ENCODE measurements at places on chromosomes 2 and 18.
A peak's percentile ranks its signal among the peaks of the same experiment; 100 is the strongest.

DNA sequence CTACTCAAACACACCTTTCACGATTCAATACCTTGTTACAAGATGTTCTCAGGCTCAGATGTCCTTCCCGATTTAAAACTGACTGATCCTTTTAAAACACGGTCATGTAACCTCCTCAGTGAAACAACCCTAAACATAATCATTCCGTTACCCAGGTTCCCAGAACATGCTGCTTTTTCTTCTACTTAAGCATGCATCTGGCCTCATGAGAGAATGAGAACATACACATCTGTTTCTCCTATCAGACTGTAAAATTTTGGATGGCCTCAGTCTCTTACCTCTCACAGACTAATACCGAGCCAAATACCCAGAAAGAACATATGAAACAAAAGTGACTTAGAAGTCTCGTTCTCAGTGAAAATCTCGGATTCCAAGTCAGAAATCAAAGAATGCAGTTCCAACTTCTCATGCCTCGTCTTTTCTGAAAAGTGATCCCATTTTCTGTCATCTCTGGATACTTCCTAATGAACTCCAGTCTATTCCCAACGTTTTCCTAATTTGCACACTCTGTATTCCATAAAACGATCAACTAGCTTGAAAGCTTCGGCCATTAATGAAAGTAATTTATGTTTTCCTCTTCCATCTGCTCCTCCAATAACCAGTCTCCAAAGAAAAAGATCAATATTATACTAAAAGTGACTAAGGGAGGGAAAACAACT is 919 bp downstream of the SF3B1 start:
- no peak for DNase-seq

- no peak for DNase-seq
Observed at GRCh38 chr2:96136129-96136720, 2.1 kb downstream of the ASTL start.

- no peak for DNase-seq
Observed at GRCh38 chr2:63734510-63734909, 107.2 kb upstream of the UGP2 start.

GRCh38 chr2:17805717-17806363 is 10.4 kb upstream of the MSGN1 start:
- no peak for DNase-seq

DNA sequence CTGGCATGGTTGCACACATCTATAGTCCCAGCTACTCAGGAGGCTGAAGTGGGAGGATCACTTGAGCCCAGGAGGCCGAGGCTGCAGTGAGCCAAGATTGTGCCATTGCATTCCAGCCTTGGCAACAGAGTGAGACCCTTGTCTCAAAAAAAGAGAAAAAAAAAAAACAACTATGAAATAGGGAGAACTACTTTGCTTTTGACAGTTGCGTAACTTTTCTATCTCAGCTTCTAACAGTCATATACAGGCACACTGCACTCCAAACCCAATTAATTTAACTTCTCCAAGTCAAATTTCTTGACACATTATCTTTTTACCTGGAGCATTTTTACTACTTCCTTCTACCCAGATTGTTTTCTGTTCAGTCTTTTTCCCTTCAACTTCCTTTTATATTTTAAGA is 24.1 kb upstream of the VWC2L start:
- no peak for DNase-seq

GRCh38 chr2:205766779-205767359 is 84.6 kb downstream of the NRP2 start:
- DNase-seq = peak; percentile 18

- no peak for DNase-seq
Observed at GRCh38 chr2:203997980-203998809, 61.6 kb downstream of the ICOS start.

GRCh38 chr2:42879913-42880737 is 87.7 kb upstream of the HAAO start:
- DNase-seq = no peak

All from T1000 (cell line).